ENCODE measurements at places on chromosomes 6 and 20.

DNA sequence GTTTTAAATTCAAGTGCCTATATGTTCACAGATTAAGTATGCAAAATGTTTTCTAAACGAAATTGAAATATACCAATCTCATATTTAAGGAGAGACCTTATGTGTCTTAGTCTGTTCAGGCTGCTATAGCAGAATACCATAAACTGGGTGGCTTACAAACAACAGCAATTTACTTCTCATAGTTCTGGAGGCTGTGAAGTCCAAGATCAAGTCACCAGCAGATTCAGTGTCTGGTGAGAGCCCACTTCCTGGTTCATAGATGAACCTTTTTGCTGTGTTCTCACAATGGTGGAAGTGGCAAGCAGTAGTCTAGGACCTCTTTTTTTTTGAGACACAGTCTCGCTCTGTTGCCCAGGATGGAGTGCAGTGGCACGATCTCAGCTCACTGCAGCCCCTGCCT lies 3.5 kb upstream of the DSTN start:
- no peak for DNase-seq

DNA sequence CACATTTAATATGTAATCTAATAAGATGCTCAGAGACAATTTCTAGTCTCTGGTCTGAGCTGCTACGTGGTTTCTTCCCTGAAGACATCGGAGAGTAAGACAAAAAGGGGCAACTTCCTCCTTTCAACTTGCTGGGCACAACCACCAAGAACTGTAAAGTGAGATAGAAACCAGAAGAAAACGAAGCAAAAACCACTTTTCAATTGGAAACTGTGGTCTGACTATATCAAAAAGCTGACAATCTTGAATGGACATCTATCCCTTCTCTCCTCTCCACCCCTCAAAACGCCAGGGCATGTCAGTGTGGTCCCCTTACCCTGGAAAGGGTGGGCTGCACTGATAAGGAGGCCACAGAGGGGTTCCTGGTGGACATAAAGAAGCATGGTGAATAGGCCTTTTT lies 269.1 kb downstream of the CD83 start:
- DNase-seq: no peak

- DNase-seq: no peak
Measured at GRCh38 chr6:45469663-45470062, 91.9 kb upstream of the SUPT3H start.

GRCh38 chr6:109441069-109441816 lies 719 bp downstream of the SMPD2 start:
- DNase-seq: peak; percentile 34

- no peak for DNase-seq
Measured at GRCh38 chr6:36478051-36478526, 35.3 kb downstream of the KCTD20 start.

- no peak for DNase-seq
Measured at GRCh38 chr20:2599288-2600006, 53.0 kb upstream of the NOP56 start.

DNA sequence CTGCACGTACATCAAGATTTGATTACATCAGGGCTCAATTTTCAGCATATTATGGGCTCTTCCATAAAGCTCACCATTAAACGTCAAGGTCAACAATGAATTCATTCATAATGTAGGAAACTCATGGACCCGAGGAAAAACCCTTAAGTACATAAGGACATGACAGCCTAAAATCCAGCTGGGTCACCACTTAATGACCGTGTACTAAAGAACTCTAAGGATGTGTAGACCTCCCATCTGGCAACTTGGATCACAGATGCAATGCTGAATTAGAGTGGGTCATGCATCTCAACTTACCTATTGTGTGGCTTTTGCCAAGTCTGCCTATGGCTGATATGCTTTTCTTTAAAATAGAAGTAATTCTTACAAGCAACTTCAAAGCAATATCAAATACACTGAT lies 26.7 kb upstream of the DEFB112 start:
- no peak for DNase-seq

- DNase-seq: no peak
Measured at GRCh38 chr20:58800134-58800871, 50.4 kb downstream of the GNAS-AS1 start.
